WERI-Rb-1 (cell line): ENCODE measurements at places on chromosomes 2 and 18.

GRCh38 chr2:223503746-223504145 is 98.4 kb downstream of the SCG2 start:
- no peak for DNase-seq

GRCh38 chr2:226585130-226585561 is 214.5 kb downstream of the IRS1 start:
- no peak for DNase-seq

DNA sequence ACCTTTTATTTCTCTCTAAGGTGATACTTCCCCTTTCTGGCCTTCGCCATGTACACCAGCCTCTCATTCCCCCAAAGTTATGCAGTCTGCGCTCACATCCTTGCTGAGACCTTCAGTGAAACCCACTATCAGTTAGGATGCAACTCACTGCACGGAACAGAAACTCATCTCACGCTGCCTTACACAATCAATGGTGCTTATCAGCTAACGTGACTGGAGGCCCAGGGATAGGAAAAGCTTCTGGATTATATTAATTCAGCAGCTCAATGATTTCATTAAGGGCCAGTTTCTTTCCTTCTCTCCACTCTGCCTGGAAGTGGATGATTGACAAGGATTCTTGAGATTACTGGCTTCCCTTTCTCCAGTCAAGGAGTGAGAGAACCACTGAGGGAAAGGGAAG is 44.8 kb downstream of the CDH2 start:
- no peak for DNase-seq

DNA sequence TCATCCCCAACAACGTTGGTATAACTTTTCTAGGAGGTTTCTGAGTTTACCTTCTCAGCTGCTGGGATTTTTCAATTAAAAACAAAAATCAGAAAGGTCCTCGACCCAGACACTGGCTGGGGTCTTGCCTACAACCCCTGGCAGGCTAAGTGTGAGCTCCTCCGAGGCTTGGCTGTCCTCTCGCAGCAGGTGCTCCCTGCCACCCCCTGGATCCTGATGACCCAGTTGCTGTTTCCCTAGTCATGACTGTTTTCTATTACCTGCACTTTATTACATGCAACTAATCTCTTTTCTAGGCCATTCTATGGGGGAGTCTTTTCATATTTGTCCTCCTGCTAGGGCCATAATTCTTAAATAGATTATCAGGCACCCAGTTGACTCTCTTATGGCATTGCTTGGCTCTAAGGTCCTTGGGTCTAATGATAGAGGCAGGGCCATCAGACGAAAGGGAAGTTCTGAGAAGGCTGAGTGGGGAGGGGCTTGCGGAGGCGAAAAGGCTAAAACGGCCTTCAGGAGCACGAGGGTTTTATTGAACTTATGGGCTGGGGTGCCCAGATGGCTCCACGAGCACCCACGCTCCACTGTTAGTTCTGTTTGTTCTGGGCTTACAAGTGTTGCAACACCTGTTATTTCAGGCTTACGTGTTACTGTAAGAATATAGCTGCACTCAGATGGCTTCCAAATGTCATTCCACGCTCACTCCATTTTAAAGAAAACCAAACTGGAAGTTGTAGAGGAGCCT is 166.0 kb downstream of the NCK2 start:
- no peak for DNase-seq

DNA sequence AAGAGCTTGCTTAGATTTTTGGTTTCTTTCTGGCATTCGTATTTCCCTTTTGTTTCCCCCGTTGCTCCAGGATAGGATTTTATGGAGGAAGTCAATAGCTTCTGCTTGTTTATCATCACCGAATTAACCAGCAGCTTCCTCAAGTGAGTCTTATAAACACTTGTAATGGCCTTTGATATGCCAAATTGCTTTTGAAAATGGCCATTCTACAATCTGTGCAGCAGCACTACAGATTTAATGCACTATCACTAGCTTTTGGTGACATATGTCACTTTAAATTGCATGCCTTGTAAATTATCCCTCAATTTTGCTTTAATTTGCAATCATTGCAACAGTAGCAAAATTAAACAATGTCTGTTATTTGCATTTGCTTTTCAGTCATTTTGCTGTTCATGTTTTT is 774.7 kb downstream of the METTL4 start:
- no peak for DNase-seq

DNA sequence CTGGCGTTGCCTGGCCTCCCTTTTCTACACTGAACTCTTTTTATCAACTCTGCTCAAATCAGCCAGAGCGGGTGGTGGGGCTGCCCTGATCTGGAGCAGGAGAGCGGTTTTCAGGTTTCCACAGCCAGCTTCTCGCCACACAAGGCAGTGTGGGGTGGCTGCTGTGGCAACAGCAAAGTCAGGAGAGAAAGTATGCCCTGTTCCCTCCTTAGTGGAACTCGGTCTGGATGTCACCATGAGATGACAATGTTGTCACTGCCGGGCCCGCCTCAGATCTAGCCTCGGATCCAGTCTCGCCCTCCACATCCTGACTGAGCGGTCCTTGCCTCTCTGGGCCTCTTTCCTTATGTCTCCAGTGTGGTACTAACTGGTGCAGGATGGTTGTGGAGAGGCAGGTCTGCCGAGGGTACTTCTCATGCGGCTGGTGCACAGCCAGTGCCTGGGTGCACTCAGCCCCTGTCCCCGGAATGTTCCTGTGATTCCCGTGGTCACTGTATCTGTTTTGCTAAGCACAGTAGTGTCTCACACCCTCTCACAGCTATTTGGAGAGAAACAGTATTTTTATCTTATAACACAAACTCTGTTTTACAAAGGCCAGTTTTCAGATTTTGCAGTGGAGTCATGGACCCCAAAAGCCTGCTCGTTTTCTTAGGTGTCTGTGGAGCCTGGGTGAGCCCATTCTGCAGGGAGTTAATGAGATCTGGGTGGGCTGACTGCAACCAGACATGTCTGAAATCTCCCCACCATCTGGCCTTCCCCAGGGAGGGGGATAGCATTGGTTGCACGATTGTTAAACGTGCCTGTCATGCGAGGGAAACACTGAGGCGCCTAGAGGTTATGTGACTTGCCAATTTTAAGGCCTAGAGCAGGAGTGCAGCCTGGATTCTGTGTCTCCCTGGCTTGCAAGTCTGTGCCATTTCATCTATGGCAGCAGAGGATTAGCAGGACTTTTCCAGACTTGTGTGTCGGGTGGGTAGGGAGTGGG is 261.1 kb upstream of the AGAP1 start:
- DNase-seq = peak; percentile 67

DNA sequence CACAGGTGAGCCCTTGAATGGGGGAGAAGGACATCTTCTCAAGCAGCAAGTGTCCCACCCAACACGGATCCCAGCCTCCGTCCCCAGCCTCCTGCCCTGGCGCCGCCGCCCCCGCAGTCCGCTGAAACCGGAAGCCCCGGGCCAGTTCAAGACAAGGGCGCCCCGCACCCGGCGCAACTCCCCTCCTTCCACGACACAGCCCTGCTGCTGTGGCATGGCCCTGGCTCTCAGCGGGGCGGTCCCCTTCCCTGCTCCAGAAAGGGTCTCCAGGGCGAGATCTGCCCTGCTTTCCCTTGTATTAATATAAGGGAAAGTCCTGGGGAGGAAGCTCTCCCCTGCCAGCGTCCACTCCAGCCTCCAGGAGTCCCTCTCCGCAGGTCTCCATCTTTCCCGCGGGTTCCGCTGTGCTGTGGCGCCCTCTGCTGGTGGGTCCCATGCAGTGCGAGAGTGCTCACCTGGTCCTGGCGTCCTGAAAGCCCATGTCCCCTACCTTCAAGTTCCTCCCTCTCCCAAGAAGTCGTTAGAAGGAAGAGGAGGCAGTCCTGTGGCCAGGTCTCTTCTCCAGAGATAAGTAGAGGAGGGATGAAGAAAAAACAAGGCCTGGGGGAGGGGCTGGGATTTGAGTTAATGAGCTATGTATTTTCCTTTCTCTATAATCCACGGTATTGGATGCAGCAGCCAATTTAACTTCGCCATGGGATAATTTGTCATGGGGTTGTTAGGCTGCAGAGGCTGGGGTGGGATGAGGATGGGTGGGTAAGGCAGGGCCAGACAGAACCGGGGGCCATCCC is 176.0 kb downstream of the SMAD2 start:
- DNase-seq = peak; percentile 92

DNA sequence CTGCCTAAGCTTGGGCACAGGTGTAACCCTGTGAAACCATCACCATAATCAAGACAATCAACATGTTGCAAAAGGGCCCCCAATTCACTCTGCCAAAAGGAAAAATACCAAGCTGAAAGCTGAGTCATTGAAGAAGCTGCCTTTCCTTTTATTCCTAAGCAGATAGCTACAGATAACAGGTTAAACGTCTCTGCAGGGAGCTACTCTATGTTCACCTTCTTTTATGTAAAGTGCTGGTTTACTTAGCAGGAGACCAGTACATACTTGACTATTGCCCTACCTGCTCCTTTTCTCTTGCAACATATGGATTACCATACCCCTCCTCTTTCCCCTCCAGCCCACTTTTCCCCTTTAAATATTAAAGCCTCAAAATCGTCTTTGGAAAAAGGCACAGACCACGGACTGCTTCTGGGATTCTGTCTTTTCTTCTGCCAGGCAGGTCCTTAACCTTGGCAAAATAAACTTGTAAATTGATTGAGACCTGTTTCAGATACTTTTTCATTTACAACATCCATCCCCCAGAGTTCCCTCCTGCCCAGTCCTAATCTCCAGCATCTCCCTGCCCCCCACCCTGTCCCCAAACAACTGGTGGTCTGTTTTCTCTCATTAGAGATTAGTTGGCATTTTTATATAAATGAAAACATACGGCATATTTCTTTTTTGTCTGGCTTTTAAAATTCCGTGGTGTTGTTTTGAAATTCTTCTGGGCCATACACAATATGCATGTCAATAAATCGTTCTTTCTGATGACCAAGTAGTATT is 37.8 kb upstream of the LDLRAD4 start:
- DNase-seq = no peak

DNA sequence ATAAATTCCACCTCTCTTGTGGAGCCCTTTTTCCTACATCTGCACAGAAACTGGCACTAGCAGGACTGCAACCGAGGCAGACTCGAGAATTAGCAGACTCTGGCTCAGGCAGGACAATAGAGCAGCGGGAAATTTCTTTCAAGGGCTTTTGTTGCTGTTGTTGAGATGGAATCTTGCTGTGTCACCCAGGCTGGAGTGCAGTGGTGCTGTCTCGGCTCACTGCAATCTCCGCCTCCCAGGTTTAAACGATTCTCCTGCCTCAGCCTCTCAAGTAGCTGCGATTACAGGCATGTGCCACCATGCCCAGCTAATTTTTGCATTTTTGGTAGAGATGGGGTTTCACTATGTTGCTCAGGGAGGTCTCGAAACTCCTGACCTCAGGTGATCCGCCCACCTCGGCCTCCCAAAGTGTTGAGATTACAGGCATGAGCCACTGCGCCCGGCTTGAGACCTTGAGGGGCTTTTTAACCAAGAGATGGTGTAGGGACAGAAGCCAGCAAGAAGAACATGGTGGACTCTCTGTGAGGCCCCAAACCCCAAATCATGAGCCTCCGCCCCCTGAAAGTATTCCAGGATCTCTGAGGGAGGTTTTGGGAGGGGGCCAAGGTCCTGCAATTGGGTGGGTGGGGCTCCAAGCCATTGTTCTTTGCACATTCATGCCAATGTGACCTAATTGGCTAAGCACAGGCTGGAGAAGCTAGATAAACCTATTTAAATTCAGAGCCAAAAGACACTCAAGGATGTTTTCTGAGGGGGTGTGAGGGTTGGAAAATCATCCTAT is 68.4 kb upstream of the MSH2 start:
- no peak for DNase-seq

- DNase-seq = no peak
Measured at GRCh38 chr2:181626671-181627070, 30.2 kb downstream of the CERKL start.

DNA sequence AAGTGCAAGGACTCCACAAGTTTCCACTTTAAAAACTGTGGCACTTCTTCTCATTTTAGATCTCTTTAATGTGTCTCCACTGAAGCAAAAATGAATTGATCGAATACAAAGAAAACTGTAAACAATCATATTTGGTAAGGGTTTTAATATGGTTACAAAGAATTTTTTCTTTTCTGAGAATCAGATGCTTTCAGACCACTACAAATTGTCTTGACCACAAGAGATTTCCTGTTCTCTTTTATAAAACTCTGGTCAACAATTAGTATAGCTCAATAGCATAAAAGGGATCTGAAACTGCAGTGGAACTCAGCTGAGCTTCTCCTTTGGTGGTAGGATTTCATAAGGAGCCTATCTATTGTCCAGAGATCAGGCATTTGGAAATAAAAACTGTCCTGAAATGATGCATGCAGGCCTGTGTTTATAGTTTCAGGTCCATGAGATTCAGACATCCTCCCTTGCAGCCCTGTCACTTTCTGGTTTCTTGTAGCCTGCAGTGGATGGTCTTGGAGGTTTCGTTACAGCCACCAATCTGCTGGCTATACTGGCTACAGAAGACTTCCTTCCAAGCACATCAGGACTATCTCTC is 120.0 kb downstream of the DOCK10 start:
- DNase-seq = no peak

DNA sequence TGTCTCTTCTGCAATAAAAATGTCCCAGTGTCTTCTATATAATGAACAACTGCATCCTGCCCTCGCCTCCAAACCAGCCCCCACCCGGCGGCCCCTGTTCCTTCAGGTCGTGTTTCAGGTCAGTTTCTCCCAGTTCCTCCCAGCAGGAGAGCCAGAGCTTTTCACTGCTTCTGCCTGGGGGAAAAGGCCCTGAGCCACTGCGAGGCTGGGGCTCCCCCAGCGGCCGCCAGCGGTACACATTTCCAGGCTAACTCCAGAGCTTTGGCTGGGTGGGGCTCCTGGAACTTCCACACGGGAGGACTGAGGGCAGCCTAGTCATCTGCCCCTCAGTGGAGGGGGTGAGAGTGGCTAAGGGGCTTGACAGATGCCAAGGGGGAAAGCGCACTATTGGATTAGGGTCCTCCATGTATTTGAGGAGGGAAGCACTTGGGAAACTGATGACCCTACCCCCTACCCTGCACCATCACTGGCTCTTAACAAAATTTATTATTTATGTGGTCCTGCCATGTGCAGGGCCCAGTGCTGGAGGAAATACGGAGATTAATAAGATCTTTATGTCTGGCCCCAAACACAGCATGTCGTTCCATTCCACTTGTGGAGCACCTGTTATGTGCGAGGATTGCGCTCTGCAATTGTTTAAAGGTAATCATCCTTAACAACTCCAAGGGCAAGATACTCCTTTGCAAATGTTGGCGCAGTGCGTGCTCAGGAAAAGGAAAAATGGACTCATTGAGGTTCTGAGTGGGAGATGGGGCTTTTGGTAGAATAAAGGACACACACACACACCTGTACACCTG is 17.3 kb upstream of the CYS1 start:
- peak; percentile 86 for DNase-seq

- no peak for DNase-seq
Measured at GRCh38 chr2:105785095-105785847, 40.6 kb downstream of the NCK2 start.

GRCh38 chr2:145682546-145683157 is 1162.7 kb upstream of the ZEB2 start:
- no peak for DNase-seq

GRCh38 chr2:204110751-204111516 is 174.4 kb downstream of the ICOS start:
- DNase-seq = no peak
